M059J (cell line): ENCODE measurements at places on chromosomes 7 and 10. TPM values are rescaled to one million over a fixed set of nuclear protein-coding genes. Genes with fewer than 3 reads are reported as not detected.

The SLC16A12 gene
- 0.32 and 1.0 TPM in 2 replicates for total RNA-seq

The MTG1 gene
- 22.4 and 26.8 TPM in 2 replicates for total RNA-seq

- DNase-seq, result peak; percentile 65
These were observed 22.5 kb downstream of the CAV1 start for GRCh38 chr7:116547347-116547746.

The ZWINT gene
- total RNA-seq, result 141 and 177 TPM in 2 replicates

DNA sequence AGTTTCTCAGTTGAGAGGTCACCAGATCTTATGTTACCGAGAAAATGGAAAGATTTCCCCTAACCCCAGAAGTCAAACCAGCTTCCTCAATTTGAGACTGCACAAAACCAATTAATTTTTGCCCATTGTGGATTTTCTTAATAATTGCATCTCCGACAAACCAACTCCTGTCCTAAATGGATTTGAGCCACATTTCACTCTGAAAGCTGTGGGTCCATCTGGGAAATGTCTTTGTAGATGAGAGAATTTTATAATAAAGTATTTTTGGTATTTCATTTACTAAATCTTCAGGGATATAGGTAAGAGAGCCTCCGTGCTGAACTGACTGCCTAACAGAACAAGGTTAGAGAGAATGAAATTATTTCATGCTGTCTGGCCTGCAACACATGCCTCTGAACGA, 99.7 kb upstream of the PDCD4 start:
- DNase-seq, result no peak

- DNase-seq, result peak; percentile 49
These were observed 42.6 kb upstream of the CC2D2B start for GRCh38 chr10:95864906-95865813.
